ENCODE measurements at places on chromosomes 5 and 9.

- DNase-seq: no peak
Observed at GRCh38 chr5:35438288-35438687, 179.4 kb upstream of the SPEF2 start.

DNA sequence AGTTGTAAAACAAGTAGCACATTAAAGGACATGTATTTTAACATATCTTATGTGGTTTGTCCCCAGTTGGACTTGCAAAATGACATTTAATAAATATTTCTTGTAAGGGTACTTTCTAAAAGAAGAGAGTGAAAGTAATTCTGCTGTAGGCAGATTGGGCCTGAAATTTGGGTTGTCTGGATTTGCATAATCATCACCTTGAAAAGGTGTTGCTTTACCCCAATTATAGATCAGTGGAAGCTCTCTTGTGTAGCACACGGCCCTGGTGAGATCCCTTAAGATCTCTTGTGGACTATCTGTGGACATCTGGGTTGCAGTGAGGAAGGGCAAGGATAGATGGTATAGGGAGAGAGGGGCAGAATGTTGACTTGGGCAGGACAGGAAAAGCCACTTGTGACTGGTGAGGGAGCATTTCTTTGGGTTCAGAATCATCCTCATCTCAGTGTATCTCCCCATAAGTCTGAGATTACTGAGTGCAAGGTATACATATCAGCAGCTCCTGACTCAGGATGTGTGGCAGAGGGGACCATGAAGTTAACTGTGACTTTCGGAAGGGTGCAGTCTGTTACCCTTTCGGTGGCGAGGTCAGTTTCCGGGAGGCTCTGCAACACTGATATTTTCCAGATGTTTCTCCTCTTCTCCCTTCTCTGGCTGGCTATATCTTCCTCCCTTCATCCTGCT is 2.0 kb upstream of the TNFAIP8 start:
- no peak for DNase-seq

- no peak for DNase-seq
Observed at GRCh38 chr5:17443333-17444130, 54.5 kb upstream of the TAF11L2 start.

- no peak for DNase-seq
Observed at GRCh38 chr9:133945977-133946753, 46.0 kb downstream of the VAV2 start.

DNA sequence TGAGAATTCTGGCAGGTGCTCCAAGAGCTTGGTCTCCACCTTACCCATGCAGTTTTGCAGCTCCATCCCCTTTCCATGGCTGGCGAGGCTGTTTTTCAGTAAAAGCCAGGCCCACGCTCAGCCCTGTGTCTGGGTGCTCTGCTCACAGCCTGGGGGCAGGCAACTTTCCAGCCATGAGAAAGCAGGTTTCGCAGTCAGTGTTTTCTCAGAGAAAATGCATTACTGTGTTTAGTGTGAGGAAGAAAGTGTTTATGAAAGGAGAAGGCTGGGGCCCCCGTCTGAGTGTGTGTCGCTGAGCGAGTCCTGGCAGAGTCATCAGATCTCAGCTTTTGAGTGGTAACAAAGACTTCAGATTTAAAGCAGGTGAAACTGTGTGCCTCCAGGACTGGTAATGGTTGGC is 248.1 kb downstream of the IRX1 start:
- DNase-seq: no peak

GRCh38 chr5:13478831-13479465 is 465.5 kb downstream of the DNAH5 start:
- no peak for DNase-seq

DNA sequence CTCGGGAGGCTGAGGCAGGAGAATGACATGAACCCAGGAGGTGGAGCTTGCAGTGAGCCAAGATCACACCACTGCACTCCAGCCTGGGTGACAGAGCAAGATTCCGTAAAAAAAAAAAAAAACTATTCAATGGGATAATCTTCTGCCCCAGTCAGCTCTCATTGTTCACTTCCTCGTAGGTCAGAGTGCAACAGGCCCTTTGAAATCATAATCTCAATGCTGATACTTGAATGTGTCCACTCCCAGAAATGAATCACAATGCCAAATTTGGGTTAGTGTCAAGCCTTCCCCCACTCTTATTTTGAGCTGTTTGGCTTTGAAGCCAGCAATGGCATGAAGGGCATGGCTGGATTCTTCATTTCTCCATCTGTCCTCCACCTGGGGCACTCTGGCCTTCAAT is 610.3 kb upstream of the KLF4 start:
- no peak for DNase-seq

- no peak for DNase-seq
Observed at GRCh38 chr5:149011084-149011483, 51.8 kb downstream of the SH3TC2 start.

Data from natural killer cell (primary cell).